ENCODE measurements at places on chromosomes 7 and 10.

DNA sequence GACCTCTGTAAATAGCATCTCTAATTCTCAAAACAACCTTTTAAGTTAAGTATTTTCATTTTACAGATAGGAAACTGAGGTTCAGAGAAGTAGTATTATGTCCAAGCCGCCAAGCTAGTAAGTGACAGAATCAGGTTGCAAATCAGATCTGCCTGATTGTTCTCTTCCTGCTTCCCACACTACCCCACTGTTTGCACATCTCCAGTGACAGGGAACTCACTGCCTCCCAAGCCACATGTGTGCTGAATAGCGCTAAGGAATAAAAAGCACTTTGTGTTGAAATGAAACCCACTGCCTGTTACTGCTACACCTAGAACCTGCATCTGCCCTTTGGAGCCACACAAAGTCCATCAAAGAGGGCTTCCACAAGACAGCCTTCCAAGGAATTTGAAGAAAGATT, 45.1 kb upstream of the WDR11 start:
- no peak for DNase-seq

DNA sequence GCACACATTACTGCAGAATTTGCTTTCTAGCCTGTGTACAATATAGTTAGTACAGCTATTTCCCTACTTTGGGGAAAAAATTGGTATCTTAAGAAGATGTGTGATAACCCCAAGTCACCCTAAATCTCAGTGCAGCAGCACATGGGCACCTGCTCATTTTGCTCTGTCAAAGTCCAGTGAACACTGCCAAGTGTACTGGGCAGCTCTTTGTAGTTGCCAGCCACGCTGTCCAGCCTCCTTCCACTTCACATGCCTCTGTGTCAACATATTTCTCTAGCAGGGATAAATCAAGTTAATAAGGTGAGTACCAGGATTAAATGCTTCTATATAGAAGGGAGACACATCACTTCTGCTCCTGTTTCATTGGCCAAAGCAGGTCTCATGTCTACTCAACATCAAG, 87.1 kb upstream of the CDC14C start:
- no peak for DNase-seq

GRCh38 chr7:80324032-80324431, 187.8 kb downstream of the GNAT3 start:
- DNase-seq: no peak

- no peak for DNase-seq
Measured at GRCh38 chr7:158495786-158496185, 91.8 kb downstream of the PTPRN2 start.

DNA sequence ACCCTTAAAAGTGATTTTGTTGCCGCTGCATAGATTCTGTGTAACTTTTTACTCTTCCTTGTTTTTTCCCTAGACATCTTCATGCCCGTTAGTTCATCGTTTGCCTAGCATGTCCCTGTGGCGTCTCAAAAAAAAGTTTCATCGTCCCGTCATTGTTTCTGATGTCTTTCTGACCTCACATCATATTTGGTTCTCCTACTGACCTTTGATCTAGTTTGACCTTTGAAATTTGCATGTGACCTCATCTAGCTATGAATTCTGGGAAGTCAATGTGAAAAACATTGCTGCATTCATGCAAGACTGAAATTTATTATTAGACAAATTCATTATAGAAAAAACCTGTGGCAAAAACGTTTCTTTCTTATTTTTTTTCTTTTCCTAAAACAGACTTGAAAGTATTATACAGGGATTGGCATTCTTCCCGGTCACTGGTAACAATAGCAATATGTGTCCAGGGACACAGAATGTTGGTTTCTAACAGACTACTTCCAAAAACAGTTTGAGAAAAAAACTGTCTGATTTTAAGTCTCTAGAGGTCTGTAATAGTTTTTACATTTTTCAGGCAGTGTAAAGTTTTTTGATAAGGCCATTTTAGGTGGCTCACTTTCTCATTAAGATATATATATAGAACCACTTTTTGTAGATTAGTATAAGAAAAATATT, 280.9 kb downstream of the USP6NL start:
- no peak for DNase-seq

- no peak for DNase-seq
Measured at GRCh38 chr10:48913674-48914073, 26.0 kb downstream of the LRRC18 start.

DNA sequence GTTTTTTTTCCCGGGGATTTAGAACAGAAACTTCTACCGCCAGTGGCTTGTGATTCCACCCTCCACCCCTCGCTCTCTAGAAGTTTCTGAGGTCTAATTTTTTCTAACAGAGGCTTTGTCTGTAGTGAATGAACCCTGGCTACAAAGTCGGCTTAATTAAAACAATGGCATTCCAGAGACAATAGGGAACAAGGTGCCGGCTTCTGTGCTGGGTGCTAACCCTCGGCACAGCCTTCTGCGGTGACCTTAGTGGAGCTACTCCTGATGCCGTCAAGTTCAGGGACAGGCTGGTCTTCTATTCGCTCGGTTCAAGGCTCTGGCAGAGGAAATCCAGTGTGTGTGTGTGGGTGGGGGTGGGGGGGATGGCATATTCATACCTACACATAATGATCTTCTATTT, 32.1 kb upstream of the ENO4 start:
- DNase-seq: no peak

GRCh38 chr7:83541187-83541960, 107.6 kb downstream of the SEMA3E start:
- DNase-seq: no peak

GRCh38 chr10:5252177-5253037, 55.8 kb downstream of the AKR1C4 start:
- DNase-seq: no peak

DNA sequence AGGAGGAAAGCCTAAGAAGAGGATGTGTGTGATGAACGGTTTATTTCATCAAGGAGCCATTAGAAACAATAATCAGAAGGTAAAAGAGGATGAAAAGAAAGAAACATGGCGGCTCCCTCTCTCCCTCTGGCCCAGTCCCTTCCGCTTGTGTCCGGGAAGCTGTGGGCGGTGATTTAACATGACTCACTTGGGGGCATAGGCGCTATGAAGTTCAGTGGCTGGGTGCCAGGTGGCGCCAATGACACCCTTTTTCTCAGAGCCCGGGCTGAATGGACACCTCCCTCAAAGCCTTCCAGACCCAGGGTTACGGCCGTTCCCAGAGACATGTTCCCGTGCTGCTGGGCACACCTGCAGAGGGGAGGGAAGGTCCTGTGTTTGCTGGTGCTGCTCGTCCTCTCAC, 244.0 kb downstream of the SKAP2 start:
- DNase-seq: no peak

GRCh38 chr7:135156290-135156689, 8.4 kb downstream of the TMEM140 start:
- DNase-seq: no peak

- no peak for DNase-seq
Measured at GRCh38 chr10:122154031-122154544, 117.0 kb upstream of the BTBD16 start.

- no peak for DNase-seq
Measured at GRCh38 chr10:8049045-8049864, 5.2 kb upstream of the GATA3 start.

All from activated CD4-positive, CD25-positive, alpha-beta regulatory T cell (primary cell).